ENCODE measurements at places on chromosomes 3 and 15. TPM values are rescaled to one million over a fixed set of nuclear protein-coding genes. Genes with fewer than 3 reads are reported as not detected.

ZNF660 gene
- total RNA-seq: 15.5 TPM

ROPN1 gene
- not detected for total RNA-seq

GRCh38 chr3:126523745-126524428, at the start of gene CHST13:
TSS of gene CHST13 (plus strand) at chr3:126524155. CDS start at chr3:126524333, 178 bp downstream.
- peak; percentile 64 for DNase-seq

PPP1R14D gene
- total RNA-seq: not detected
